ENCODE measurements at places on chromosomes 4 and X.

GRCh38 chr4:2570551-2571222, 34.2 kb downstream of the FAM193A start:
- DNase-seq, result no peak

- no peak for DNase-seq
Observed at GRCh38 chr4:42363614-42364013, 33.7 kb upstream of the SHISA3 start.

DNA sequence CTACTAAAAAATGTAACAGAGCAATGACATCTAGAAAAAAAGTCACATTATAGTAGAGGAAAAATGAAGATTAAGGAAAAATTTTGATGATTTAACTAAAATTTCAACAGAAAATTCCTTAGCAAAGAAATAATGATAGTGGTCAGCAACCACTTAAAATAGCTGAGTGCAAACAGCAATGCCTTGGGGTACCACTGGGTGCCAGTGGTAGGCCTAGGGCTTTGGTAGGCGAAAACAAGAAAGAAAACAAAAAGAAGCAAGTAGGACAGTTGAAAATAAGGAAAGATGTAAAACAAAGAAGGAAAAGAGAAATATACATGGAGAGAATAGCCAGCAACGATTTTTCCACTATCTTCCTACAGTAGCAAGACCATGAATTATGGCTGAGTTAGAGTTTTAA, 313.5 kb upstream of the IRS4 start:
- DNase-seq, result peak; percentile 52

DNA sequence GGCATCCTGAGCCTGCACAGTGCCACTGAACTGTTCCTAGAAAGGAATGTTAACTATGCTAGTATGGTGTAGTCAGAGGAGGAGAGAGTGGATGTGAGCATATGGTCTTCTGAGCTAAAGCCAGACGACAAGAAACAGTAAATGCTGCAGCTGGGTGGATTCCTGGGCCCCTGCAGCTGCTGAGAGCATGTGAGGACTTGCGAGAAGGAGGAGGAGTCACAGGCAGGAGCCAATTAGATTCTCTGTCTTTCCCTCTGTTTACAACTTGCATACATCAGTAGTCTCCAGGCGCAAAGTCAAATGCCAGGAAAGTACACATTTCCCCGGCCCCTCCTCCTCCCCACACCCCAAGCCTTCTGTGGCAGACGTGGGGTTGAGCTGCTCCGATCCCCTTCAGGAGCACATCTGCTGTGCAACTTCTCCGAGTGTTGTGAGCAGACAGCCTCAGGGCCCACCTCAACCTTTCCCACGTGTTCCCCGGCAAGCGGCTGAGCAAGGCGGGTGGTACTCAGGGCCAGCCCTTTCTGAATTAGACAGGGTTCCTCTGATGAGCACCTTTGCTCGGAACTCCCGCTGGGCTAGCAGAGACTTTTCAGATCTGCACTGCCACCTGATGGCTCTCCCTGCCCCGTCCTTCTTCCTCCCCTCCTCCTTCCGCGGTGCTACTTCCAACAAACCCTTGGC, 108.7 kb upstream of the ATP6AP2 start:
- DNase-seq, result peak; percentile 72

DNA sequence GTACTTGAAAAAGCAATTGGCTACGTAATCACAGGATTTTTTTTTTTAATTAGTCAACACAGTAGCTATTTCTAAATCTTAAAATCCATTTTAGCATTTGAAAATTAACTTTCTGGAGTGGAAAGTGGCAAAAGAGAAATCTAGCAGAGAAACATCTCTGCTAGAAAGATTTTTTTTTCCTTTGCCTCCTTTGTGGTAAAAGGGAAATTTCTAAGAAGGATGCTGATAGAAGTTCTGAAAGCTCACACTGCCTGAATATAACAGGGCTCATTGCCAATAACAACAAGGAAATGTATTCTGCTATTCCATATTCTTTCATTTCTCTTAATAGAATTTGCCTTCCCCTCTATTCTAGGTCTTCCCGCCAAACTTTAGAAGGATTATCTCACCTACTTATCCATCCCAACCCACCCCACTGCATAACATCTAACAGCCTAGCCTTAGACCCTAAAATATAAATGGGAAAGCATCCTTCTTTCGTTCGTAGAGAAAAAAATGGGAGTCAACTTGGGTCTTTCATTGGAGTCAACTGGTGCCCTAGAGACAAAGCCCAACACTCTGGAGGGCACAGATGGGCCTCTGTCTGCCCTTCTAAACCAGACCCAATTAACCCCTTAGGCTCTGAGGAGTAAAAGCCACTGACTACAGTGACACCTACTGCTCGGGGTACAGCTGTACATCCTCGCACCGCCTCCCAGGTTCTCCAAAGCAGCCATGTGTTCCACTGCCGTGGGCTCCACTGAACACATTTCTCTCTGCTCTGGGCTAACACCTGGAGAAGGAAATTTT, 103.9 kb downstream of the MAML3 start:
- peak; percentile 69 for DNase-seq

GRCh38 chr4:5051278-5052203, at the start of gene STK32B:
STK32B (plus strand) TSS chr4:5051480.
- peak; percentile 77 for DNase-seq

- no peak for DNase-seq
Observed at GRCh38 chr4:140311257-140311835, 62.1 kb upstream of the SCOC start.

- no peak for DNase-seq
Observed at GRCh38 chr4:117422297-117422696, 336.9 kb upstream of the TRAM1L1 start.

GRCh38 chr4:124806403-124806802, 93.9 kb upstream of the ANKRD50 start:
- no peak for DNase-seq

DNA sequence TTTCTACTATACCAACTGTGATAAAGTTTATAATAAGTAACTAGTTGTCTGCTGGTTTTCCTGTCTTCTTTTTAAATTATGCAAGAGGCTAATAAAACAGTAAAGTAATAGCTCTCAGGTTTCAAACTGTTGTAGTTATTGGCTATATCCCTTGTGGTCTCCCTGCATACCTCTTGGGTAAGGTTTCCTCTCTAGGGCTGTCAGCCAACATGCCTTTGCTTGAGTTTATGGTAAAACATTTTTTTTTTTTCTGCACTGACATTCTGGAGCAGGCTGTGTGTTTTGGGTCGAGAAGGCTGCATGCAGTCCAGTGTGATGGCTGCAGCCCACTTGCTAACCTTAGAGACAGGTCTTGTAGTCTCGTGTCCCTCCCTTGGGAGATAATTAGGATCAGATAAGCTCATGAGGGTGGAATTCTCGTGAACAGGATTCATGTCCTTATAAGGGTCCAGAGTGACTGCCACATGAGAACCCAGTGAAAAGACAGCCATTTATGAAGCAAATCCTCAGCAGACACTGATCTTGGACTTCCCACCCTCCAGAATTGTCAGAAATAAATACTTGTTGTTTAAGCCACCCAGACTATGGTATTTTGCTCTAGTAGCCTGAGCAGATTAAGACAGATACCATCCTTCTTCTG, 831.2 kb downstream of the CCSER1 start:
- no peak for DNase-seq

DNA sequence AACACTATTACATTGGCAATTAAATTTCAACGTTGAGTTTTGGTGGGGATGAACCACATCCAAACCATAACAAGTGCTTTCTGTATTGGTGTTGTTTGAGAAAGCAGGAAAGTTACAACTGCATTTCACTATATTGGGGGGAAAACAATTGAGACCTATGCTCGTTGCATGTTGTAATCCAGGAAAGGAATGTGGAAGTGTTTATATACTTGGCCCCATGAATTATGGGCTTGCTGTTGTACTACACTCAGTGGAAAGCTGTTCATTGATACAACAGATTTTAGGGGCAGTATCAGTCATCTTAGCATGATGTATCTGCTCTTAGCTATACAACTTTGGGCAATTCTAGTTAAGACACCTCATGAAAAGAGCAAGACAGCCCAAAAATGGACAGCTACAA, 52.4 kb downstream of the KLHL5 start:
- no peak for DNase-seq

GRCh38 chr4:112896609-112897190, 152.8 kb upstream of the ANK2 start:
- DNase-seq, result no peak

DNA sequence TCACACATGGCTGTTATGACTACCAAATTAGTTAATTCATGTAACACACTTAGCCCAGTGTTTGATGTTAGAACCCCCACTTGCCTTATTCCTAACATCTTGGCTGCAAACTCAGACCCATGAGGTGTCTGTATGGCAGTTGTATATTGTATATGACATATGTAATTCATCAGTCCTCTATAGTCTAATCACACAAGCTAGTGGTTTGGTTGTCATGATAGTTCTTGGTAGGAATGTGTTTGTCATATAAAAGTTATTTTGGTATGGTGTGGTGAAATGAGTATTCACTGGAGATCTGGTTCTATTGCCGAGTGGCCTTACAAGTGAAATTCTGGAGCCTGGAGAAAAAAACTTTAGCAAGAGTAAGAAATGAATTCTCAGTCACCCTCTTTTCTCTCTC, 149.2 kb downstream of the AWAT2 start:
- DNase-seq, result no peak

DNA sequence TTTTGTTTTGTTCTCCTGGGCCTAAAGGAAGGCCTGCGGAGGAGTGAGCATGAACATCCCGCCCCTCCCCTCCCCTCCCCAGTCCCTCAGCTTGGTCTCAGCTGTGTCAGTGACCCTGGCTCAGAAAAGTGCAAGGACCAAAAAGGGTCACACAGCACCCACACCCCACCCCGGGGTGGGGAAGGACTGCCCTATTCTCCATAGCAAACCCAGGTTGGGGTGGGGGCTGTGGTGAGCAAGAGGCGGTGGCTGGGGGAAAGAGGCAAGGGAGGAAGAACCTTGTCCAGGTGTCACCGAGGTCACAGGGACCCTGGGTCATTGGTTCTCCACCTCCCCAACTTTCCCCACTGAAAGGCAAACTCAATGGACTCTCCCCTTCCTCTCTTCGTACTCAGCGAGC, 7.6 kb upstream of the MSX1 start:
- no peak for DNase-seq

DNA sequence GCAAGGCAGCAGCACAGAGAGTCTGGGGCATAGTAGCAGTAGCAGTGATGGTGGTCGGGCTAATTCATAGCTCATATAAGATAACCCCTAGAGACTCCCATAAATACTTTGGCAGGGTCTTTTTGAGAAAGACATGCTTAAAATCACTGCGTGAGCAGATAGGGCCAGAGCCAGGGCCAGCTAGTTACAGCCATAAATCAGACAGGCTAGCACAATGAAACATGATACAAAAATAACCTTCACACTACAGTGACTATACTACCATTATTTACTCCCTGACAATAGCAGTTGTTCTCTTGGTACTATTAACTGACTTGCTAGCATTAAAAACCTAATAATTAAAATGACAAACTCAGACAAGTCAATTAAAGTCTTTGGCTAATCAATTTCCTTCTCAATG, 295.9 kb downstream of the SMARCA1 start:
- no peak for DNase-seq

DNA sequence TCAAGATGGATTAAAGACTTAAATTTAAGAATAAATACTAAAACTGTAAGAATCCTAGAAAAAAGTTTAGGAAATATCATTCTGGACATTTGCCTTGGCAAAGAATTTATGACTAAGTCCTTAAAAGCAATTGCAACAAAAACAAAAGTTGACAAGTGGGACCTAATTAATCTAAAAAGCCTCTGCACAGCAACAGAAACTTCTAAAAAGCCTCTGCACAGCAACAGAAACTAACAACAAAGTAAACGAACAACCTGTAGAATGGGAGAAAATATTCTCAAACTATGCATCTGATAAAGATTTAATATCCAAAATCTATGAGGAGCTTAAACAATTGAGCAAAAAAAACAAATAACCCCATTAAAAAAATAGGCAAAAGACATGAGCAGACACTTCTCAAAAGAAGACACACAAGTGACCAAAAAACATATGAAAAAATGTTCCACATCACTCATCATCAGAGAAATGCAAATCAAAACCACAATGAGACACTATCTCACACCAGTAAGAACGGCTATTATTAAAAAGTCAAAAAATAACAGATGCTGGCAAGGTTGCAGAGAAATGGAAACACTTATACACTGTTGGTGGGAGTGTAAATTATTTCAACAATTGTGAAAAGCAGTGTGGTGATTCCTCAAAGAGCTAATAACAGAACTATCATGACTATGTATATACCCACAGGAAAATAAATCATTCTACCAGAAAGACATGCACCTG, 5.5 kb upstream of the OPRPN start:
- no peak for DNase-seq

- DNase-seq, result no peak
Observed at GRCh38 chr4:59057804-59058203, 1947.6 kb upstream of the IGFBP7 start.

- no peak for DNase-seq
Observed at GRCh38 chrX:18448416-18448815, 23.0 kb downstream of the CDKL5 start.

- no peak for DNase-seq
Observed at GRCh38 chr4:111556851-111557250, 588.4 kb upstream of the FAM241A start.

GRCh38 chr4:131382839-131383238, 1766.3 kb upstream of the PCDH10 start:
- no peak for DNase-seq

- no peak for DNase-seq
Observed at GRCh38 chr4:24748758-24749350, 46.5 kb upstream of the SOD3 start.

DNA sequence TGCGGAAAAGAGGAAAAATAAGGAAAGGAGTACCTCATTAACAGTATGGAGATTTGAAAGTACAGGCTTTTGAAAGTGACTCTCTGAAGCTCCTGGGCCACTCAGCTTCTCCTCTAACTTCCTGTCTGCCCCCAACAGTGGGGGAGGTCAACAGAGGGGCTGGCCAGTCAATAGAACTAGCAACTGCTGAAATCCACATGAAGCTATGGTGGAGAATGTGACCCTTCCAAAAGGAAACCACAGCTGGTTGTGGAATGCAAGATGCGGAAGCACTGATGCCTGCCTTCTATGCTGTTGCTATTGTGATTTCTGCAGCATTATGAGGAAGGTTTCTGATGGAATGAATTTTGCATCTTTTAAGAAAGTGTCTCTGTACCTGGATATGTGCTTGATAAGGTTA, 2.4 kb downstream of the CORIN start:
- peak; percentile 44 for DNase-seq

- DNase-seq, result no peak
Observed at GRCh38 chr4:8558080-8558960, 21.9 kb upstream of the GPR78 start.

DNA sequence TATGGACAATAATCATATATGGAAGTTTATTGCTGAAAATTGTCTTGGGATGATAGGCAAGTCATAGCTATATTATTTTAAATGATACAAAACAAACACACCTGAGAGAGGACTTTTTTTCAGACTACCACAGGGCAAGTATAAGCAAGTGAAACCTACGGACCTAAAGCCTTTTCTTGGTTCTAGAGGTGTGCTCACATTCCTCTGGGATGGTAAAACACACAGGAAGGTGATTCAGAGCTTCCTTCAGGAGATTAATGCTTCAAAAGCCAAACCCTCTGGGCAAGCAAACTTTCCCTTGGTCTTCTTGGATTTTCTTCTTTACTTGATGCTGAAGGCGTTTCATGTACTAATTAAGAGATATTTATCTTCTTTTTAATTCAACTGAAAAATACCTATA, 60.1 kb upstream of the ACSL4 start:
- no peak for DNase-seq

- DNase-seq, result no peak
Observed at GRCh38 chr4:175930471-175930870, 118.4 kb upstream of the GPM6A start.

All from H9 (cell line).